ENCODE measurements at places on chromosomes 5 and 9.

DNA sequence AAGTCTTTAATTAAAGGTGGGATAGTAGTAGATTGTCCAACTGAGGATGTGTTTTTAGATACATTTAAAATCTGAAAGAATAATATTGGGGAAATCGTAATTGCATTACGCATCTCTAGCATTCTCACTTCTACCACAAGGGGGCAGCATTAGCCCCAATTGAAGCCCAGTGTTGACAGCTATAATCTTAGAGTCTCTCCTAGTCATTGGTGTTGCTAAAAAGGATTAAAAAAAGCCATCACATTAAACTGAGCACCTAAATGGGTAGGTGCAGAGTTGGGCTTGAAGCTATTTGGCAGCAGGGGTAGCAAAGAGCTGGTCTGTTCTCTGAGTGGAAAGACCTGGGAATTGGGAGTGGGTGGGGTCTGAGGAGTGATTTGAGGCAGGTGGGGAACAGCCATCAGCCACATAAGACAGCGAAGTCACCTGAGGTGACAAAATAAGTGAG, 177.2 kb downstream of the OSTF1 start:
- no peak for DNase-seq

- DNase-seq: no peak
Observed at GRCh38 chr5:160605266-160605665, 183.6 kb downstream of the PTTG1 start.

DNA sequence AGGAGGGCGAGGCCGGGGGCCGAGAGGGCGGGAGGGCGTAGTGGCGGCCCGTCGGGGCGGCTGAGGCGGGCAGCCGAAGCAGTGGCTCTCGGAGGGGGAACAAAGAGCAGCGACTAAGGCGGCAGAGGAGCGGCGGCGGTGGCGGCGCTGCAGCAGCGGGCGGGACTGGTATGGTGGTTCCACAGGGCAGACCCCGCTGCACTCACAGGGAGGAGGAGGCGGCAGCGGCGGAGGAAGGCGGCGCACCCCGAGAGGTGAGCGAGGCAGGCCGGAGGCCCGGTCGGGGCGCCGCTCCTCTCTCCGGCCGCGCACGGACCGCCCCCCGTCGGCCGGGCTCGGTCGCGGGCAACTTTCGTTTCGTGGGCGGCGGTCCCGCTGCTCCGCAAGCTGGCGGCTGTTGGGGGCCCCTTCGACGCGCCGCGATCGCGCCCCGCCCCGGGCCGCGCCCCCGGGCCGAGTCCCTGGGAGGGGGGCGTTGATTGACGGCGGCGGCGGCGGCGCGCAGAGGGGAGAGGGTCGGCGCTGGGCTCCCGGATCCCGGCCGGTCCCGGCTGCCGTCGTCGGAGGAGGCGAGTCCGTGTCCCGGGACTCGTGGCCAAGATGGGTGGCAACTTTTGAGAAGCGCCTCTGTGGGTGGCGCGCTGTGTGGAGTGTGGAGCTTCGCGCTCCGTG, 467 bp downstream of the CNOT6 start:
- no peak for DNase-seq

DNA sequence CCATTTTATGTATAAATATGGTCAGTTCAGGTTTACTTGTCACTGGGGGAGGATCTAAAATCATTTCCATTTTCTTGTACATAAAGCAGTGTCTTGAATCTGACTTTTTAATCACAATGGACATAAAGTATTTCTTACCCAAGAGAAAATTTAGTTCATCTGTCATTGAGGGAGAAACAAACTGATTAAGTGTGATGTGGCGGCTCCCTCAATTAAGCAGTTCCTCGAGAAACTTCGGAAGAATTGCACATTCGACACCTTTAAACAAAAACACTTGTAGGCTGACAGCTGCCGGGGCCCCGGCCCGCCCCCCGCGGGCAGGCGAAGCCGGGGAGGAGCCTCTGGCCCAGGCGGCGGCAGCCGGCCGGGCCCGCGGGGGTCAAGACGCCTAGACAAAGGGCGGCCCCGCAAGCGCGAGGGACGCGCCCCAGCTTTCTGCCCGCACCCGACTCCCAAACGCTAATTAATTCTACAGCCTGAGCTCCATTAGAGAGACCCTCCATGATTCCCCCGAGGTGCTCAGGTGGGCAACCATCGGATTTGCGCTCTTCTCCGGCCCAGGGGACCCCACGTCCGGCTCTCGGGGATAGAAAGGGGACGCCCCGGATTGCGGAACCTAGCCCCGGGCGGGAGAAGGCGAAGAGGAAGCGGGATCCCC, 750 bp downstream of the TRIM36 start:
- no peak for DNase-seq

DNA sequence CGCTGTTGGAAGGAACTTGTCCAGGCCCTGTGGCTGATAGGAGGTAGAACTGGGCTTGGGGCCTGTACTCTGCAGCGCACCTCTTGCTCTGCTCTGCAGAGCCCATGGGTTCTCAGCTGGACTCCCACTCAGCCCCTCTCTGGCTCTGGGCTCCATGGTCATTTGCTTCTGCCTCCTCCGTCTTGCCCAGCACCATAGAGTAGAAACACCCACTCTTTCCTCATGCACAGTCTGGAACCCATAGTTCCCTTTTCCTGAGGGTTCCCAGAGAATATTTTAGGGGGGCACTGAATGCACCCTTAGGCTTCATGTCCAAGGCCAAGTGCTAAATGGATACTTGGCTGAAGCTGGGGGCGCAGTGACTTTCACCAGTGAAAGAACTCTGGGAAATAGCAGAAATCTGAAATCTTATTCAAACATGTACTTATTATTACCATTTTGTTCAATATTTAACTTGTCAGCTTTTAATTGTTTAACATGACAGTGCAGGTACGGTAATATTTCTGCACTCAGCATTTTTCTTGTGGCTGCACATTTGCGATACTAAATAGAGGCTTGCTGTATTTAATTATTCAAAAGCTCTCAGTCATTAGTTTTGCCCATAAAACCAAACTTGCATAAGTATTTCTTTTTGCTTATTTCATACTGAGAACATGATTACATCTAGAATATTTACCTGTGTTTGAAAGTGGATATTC, 31.5 kb downstream of the GALNT12 start:
- DNase-seq: no peak

DNA sequence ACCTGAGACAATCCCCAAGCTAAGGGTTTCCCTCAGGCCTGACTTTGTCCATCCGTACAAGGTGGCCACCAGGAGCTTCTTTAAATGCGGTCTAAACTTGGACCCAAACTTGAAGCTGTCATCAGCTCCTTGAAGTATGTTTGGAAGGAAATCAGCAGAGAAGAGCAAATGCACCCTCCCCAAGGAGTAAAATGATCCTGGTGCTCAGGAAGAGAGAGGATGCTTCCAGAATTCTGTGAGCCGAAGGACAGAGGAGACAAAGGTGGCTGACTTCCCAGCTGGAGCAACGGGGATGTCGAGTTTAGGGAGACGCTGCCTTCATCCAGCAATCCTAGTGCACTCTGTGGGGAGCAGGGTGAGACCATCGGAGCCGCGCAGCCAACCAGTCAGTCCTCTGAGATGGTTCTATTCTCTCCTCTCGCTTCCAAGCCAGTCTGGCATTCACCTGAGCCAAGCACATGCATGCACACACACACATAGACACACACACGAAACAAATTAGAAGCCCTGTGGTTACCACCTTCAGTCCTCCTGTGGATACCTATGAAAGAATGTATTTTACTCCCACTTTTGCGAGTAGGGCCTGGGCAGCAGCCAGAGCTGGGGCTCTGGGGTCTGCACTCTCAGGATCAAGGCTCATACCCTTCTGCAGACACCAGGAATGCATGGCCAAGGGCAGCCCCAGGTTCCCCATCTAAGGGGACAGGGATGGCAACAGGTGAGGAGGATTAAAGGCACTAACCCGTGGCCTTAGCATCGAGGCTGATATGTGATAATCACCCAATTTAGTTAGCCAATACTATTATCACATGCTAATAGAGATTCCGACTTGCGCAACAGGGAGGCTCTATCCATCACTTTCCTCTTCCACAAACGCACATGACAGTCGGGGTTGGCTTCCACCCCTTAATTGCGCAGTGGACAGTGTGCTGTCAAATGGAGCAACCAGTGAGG, 75.8 kb downstream of the GTF3C4 start:
- DNase-seq: no peak

- DNase-seq: no peak
Observed at GRCh38 chr5:61866930-61867329, 439.1 kb upstream of the KIF2A start.

DNA sequence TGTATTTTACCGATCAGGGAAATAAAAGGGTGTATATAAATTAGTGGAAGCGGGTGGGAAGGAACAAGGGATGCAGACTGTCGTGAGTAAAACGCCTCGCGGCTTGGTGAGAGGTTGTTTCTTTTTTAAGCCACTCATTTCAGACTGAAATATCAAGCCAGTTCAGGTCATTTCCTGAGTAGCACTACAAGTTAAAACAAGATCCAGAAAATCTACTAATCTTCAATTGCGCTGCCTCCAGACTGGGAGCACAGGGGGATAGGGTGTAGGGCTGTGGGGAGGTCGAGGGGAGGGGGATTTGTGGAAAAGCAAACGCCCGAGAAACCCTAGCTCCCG, 140.8 kb downstream of the TSSK1B start:
- no peak for DNase-seq
